Keratinocyte (primary cell): ENCODE measurements at places on chromosomes 12 and 14.

DNA sequence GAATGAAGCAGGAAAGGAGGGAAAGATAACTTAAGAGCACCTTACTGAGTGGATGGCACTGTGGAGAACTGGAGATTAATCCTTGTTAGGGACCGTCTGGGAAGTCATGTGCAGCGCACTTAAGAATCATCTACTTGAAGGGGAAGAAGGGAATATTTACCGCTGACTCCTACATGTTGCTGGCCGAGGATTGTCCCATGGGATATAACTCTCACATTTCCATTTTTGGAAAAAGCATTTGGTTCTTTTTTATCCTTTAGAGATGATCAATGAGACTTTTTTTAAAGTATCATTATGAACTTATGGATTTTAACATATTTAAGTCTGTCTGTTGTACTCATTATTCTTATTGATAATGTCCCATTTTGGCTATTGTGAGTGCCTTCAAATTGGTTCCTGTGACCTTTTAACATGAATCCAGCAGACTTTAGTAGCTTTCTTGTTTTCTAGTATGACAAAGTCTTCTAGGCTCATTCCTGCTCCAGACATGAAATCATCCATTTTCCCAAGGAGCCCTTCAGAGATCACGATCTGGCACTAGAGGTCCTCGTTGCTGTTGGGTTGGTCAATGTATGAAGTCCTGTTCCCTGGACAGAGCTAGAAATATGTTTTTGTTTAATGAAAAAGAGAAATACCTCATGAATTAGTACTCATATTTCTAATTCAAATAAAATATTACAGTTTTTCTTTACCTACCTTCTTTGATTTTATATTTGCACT lies 20.2 kb upstream of the FAM234B start:
- no peak for DNase-seq

DNA sequence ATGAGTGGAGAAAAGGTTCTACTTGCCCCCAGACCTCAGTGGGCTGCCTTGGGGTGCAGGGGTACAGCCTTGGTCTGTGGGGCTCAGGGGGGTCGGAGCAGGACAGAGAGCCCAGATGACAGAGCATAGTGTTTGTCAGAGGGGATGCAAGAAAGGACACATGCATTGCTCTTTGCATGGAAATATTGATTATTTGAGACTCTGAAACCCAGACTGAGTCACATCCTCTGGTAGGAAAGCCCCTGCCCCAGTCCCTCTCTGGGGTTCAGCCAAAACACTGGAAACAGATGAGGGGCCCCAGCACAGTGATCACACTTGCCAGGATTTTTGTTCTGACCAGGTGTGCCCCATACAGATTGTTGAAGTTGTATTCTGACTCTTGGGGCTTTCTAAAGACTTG lies 1094.4 kb downstream of the BCL11B start:
- DNase-seq, result no peak

- DNase-seq, result no peak
Measured at GRCh38 chr14:69650948-69651369, 39.6 kb downstream of the SUSD6 start.

- DNase-seq, result no peak
Measured at GRCh38 chr12:12326262-12326661, 23.8 kb downstream of the MANSC1 start.

GRCh38 chr12:39764944-39765560 lies 145.4 kb upstream of the ABCD2 start:
- no peak for DNase-seq

- no peak for DNase-seq
Measured at GRCh38 chr12:106499628-106500027, 83.2 kb upstream of the RFX4 start.

- no peak for DNase-seq
Measured at GRCh38 chr12:120972870-120973543, 5.3 kb upstream of the HNF1A start.

DNA sequence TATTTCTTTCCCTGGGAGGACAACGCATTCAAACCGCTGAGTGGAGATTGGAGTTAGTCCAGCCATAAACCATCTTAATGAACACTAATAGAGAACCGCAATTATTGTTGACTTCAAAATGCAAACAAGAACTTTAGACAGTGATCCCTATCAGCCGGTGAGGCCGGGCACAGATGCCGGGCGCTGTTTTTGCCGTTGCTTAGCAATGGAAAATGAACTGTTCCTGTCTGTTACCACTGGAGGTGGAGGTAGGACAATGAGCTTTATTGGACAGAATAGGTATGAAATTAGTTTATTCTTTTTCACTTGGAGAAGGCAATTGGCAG lies 216.8 kb downstream of the TTC8 start:
- no peak for DNase-seq

GRCh38 chr12:125136702-125137101 lies 71.5 kb downstream of the AACS start:
- no peak for DNase-seq

- no peak for DNase-seq
Measured at GRCh38 chr12:104958805-104959334, 780 bp upstream of the SLC41A2 start.

- no peak for DNase-seq
Measured at GRCh38 chr12:2294651-2295475, 242.1 kb downstream of the CACNA1C start.

- no peak for DNase-seq
Measured at GRCh38 chr12:91627225-91627624, 444.6 kb upstream of the DCN start.

DNA sequence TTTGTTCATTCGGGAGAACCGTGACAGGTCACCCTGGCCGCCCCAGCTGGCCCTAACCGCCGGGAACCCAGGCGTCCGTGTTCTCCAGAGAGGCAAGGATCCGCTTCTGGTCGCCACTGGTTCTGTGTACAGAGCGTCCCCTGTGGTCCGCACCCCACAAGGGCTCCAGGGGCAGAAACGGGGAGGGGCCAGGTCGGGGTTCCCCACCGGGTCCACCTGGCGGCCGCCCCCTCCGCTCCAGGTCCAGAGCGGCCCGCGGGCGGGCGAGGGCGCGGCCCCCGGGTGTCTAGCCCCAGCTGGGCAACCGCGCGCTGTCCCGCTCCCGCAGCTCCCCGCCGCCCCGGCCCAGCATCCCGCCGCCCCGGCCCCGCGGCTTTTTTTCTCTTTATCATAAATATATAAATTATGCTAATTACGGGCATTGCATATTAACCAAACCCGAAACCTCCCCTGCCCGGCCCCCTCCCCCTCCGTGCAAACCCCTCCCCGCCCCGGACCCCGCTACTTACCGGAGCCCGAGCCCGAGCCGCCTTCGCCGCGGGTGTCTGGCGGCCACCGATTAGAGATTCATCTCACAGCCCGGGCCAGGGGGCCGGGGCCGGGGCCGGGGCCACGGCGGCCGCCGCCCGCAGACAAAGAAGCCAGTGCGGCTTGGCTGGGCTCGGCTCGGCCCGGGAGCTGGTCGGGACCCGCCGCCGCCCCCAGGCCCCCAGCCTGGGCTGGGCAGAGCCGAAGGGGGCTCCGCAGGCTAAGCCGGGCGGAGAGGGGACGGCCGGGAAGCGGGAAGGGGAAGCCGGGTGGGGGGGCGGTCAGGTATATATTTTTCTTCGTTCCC lies 512 bp downstream of the POU6F1 start:
- no peak for DNase-seq

DNA sequence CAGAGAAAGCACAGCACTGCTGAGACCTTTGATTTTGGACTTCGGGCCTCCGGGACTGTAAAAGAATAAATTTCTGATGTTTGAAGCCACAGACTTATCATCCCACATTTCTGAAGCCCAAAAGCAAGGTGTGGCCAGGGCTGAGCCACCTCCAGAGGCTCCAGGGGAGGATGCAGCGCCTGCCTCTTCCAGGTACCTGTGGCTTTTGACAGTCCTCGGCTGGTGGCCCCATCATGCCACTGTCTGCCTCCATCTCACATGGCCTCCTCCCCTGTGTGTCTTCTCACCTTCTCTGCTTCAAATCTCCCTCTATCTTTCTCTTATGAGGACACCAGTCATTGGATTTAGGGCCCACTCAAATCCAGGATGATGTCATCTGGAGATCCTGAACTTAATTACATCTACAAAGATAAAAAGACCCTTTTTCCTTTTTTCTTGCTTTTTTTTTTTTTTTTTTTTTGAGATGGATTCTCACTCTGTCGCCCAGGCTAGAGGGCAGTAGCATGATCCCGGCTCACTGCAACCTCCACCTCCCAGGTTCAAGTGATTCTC lies 15.4 kb downstream of the GSC start:
- no peak for DNase-seq

DNA sequence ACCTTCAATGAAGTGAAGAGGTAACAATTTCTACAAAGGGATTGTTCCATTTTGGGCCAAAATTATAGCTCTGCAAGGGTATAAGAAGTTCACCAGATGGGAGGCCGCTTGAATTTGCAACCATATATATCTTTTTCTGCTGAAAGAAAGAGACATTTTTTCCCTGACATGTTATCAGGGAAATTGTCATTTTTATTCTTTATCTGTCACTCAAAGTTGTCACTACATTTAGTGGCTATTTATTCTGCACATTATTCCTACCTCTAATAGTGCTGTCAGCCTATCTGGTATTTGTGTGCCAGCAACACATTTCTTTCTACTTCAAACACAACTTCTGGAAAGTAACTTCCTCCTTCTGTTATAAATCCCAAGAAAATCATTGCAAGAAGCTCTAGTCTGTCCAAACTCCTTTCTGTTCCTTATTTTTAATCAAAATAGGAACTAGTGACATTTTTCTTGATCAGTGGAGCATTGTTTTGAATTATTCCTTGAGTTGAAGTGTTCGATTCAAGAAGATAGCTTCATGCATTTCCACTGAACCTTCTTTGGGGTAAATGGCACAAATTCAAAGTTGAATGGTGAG lies 137.9 kb upstream of the ATP2B1 start:
- DNase-seq, result no peak

DNA sequence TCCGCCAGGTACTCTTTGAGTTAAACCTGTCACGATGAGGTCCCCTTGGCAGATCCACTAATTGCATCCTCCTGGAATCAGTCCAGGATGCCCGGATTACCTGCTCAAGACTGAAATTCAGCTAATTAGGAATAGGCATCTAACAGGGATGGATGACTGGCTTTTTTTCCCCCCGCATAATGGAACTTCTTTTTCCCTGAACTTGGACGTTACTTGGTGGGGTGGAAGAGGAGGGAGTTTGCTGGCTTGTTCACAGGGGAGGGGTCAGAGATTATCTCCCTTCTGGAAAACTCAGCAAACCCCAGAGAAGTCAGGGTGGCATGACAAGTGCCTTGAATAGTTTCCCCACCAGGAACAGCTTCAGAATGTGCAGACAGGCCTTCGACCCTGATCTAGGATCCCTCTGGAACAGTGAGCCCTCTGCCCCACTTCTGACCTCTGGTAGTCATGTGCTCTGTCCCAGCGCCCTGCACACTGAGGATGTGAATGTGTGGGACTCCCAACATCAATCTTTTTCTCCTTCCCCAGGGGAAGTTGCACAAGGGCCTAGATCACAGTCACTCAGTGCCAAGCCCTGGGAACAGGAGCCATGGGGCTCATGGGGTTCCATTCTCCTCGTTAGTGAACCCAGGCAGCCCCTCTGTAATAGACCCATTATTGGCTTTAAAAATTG lies 142.5 kb downstream of the SMOC1 start:
- DNase-seq, result no peak

- DNase-seq, result no peak
Measured at GRCh38 chr12:109932878-109933503, 32.9 kb downstream of the TCHP start.

DNA sequence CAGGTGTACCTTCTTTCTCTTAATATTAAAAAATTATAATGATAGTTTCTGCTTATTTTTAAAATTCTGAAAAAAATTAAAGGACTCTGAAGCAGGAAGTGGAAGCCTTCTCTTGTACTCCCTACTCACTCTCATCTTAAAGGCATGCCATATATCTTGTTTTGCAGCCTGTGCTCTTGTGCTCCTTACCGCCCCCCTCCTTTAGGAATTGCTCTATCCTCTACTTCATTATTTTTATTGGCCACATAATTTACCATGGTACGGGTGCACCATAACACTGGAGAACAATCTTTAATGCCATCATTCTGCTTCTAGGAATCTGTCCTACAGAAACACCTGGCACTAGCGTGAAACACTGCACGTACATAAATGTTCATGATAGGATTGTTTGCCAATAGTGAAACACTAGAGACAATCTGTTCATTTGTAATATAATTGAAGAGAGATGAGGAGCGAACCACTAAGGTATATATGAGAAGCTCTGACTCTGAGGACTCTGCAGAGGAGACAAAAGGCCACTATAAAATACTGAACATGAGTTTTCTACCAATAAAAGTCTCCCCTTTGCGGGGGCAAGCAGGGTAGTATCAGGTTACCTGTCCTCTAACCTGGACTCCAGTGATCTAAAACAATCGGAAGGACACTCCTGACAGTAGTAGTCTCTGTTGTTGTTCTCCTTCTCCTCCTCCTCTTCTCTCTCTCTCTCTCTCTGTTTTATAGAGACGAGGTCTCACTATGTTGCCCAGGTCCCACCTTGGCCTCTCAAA lies 6.3 kb upstream of the NYNRIN start:
- no peak for DNase-seq
